Left ventricle myocardium superior (tissue), 1 donor: ENCODE measurements at places on chromosomes 3 and 15.
A peak's percentile ranks its signal among the peaks of the same experiment; 100 is the strongest.

- DNase-seq: no peak
Observed at GRCh38 chr3:100761951-100762350, 52.7 kb downstream of the TFG start.

- DNase-seq: no peak
Observed at GRCh38 chr3:185371306-185372074, 8.6 kb downstream of the MAP3K13 start.

DNA sequence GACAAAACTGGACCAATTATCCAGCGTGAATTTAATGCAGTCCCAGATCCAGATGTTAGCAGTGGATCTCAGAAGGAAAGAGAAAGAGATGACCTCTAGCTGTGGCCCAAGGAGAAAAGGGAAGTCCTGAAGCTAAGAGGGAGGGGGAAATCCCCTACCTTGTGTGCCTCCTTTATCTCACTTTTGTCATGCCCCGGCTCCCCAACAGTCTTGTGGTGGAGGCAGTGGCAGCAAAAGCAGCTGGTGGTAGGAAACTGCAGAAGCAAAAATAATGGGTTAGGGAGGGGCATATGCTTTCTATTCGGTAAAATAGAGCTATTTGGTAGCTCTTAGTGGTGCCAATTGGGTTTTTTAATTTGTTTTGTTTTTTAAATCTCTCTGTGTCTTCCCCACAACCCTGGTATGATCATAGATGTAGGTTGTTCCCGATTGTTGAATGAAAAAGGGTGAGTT, 56.5 kb downstream of the MCTP2 start:
- no peak for DNase-seq

GRCh38 chr15:101578443-101578894, 73.7 kb downstream of the TM2D3 start:
- peak; percentile 69 for DNase-seq

DNA sequence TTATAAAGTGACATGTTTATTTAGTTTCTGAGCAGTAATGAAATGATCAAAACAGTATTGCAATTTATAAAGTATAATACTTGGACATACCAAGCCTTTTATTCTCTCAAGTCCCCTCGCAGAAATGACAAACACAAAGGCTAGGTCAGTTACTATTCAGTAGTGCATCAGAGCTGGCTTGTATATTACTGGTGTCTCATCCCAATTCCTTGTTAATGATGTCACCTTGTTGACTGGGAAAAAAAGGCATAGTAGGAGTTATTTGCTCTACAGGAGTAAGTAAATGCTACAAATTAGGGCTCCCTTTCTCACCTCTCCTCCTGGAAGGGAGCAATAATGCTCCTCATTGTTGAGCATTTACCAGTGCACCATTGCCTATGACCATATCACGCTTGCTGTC, 317.6 kb downstream of the CHL1 start:
- no peak for DNase-seq

- no peak for DNase-seq
Observed at GRCh38 chr3:125110876-125111480, 55.2 kb upstream of the HEG1 start.

DNA sequence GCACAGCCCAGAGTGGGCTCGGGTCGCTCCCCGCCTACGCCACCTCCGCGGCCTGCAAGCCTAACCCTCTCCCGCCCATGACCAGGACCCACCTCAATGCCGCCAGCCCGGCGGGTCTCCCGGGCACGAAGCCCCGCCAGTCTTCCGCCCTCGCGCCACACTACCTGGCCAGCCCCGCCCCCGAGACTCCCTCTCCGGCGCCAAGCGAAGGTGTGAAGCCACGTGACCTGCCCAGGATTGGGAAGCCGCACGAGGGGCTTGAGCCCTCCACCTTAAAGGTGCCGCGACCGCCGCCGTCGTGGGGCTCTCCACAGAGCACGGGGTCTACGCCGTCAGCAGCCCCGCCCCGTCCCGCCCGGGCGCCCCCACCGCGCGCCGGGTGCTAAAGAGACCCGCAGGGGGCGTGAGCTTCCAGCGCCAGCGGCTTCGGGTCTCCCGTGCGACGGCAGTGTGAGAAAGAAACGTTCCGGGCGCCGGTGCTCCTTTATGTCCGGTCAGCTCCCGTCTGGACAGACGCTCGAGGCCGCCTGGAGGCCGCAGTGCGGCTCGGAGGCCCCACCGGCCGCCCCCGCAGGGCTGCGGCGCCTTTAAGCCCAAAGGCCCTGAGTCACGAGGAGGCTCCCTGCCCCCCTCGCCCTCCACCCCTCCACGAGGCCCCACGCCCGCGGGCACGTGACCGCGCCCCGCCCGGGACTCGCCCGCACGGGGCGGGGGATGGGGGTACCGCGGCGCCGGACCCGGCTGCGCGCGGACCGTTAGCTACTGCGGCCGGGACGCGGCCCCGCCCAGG, at the start of gene CPEB1:
Gene CPEB1, minus strand, starts transcription at position 319 of the 790 bp plus-strand sequence. CDS start 18,904 bp downstream, outside the sequence.
- peak; percentile 75 for DNase-seq

GRCh38 chr3:147381596-147381995, 24.7 kb downstream of the ZIC4 start:
- DNase-seq: no peak

- DNase-seq: peak; percentile 79
Observed at GRCh38 chr15:42092398-42093318, 1.7 kb downstream of the PLA2G4D start.

DNA sequence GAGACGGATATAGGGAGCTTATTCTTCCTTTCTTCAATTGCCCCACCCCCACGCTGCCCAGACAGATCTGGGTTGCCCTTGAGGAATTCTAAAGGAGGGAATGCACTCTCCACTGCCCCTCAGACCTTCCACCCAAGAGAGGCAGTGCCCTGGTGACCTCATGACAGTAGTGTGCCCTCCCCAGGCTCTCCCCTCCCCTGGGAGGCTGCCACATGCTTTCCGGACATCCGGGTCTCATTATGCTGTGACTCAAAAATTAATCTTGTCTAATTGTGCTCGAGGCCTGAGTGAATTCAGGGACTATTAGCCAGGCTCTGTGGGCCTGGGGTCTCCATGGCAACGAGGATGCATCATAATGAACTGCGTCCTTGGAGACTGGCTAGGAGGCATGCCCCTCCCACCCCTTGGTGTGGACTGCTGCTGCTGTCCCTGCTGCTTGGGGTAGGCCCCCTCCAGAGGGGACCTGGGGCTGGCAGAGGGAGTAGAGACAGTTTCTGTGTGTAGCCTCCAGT, 20.8 kb downstream of the CORO2B start:
- DNase-seq: no peak

GRCh38 chr3:14201940-14202684, 23.5 kb downstream of the LSM3 start:
- no peak for DNase-seq

DNA sequence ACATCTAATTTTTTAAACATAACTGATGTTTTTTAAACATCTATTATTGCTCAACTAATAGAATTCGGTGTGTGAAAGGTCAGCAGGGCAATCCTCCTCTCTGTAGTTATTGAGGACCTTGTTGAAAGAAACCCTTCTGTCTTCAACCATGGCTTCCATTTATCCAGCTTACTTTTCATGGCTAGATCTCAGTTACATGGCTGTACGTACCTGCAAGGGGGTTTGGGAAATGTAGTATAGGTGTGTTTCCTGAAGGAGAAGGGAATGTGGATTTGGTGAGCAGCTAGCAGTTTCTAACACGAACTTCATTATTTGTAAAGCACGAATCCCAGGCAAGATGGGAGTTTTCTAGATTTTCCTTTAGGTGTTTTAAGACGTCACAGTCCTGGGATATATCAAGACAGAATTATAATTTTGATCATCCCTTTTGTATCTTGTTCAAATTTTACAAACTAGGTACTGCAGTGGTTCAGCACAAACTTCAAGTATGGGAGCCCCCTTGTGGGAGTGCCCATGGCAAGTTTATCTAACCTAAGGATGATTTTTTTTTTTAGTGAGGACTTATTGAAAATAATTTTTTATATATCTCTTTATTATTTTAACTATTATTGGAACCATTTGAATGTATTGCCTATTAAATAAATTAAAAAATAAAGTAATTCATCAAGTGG, 41.6 kb downstream of the FBXL2 start:
- DNase-seq: no peak

DNA sequence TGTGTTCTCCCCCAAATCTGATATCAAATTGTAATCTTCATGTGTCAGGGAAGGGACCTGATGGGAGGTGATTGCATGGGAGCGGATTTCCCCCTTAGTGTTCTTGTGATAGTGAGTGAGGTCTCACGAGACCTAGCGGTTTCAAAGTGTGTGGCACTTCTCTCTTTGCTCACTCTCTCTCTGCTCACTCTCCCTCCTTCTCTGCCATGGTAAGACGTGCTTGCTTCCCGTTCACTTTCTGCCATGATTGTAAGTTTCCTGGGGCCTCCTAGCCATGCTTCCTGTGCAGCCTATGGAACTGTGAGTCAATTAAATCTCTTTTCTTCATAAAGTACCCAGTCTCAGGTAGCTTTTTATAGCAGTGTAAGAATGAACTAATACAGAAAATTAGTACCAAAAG, 30.6 kb upstream of the OR5H6 start:
- no peak for DNase-seq

- no peak for DNase-seq
Observed at GRCh38 chr15:96320703-96321638, 9.5 kb upstream of the NR2F2 start.

- DNase-seq: no peak
Observed at GRCh38 chr3:171480526-171480925, 20.3 kb upstream of the TNIK start.

DNA sequence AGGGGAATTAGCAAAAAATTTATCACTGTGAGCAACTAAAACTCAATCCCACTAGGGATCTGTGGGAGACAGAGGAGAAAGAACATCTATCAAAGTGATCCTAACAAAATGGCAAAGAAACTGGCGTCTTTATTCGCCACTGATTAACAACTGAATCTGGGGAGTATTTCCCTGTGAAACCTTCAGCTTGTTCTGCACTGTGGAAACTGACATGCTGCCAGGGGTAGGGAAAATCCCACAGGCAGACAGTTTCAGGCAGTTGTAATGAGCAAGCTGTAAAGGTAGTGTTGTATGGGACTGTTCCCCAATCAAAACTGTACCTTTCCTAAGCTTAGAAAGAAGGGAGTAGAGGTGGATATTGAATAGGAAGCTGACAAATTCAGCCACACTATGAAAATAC, 611.7 kb downstream of the VGLL3 start:
- DNase-seq: no peak

DNA sequence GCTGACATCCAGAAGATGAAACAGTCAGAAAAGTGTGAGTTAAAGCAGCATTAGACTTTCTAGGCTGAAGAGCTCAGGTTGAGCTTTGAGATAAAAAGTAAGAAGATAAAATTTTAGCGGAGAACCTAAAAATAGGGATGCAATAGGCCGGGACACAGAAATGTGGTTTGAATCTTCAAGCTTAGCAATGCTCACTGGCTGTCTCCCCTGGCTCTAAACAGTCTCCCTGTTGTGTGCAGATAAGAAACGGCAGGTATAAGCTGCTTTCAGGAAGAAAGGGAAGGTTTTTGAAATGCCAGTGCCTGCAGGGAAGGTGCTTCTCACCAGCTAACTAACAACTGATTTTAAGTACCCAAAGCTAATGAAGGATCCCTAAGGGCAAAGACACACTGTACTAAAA, 718.7 kb upstream of the SGO1 start:
- DNase-seq: no peak

DNA sequence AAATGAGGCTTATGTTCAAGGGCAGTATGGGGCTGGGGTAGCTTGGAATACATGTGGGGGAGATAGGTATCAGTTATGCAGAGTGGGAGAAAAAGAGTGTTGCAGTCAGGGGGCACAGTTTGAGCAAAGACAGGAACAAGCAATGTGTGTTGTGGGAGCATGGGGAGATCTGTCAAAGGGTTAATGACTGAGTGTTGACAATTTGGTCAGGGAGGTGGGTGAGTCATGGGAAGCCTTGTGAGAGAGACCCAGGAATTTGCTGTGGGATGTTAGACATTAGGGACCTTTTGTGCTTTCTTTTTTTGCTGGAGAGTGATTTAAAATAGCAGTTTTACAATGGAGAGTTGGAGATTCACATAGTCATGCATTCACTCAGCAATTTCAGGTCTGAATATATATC, 221.6 kb upstream of the NR2E3 start:
- DNase-seq: no peak

DNA sequence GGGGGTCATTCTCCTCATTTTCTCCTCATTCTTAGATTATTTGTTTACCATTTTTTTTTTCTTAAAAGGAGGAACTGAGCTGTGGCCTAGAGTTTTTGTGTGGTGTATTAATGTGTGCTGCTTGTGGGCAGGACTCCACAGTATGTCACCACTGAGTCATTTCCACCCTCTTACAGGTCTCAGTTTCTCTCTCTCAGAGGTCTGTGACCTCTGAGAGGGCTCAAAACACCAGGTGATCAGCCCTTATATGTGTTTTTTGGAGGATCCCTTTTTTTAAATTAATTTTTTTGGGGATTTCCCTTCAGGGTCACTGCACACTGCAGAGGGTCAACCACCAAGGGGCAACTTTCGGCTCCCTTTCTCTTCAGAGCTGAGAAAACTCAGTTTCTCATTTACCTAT, 166.4 kb downstream of the SUCNR1 start:
- DNase-seq: no peak

DNA sequence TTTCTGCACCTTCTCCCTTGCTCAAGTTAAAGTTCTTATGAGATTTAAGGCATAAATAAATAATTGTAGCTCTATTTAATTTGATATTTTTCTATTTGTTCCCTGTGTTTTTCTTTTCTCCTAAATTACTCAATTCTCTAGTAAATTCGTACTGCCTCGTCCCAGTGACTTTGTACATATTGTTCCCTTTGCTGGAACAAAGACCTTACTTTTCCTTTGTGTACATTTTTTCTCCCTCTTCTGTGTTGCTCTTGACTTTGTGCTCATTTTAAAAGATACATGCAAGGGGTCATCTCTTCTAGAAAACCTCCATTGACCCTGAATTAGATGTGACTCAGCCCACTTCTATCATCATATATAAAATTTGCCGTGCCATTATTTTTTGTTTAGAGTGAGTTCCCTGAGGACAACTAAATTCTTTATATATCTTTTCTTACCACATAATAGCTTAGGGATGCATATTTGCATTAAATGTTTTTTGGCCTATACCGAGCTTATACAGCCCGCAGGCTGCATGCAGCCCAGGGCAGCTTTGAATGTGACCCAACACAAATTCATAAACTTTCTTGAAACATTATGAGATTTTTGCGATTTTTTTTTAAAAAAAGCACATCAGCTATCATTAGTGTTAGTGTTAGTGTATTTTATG, 29.6 kb downstream of the PPP4R2 start:
- no peak for DNase-seq

DNA sequence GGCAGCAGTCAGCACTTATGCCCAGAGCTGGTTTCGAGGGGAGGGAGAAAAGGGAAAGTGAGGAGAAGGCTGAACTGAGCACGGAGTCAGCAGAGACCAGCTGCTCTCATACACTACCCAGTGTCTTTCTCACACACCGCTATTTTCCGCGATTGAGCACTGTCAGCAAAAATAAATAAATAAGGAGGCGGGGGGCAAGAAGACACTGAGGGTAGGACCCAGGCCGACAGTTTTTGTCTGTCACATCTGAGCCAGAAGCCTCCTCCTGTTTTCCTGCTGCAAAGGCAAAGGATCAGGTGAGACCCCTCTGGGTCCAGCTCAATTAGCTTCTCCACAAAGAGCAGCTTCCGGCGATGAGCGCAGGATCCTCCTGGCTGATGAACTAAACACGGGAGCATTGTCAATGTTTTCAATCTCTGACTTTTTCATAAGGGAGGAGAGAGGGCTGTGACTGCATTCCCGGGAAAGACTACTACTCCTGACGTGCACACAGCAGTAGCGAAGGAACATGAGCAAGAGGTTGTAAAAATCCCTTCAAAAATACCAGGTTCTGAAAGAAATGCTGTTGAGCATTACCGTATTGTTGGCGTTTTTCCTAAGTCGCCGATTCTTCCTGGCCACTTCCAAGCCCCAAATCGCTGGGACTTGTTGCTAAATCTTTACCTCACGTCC, 1.3 kb downstream of the FRMD5 start:
- no peak for DNase-seq
